ENCODE measurements at places on chromosomes 6 and 20.

GRCh38 chr6:170295510-170296422 is 4.9 kb upstream of the DLL1 start:
- DNase-seq = peak; percentile 54

- no peak for DNase-seq
These were observed 1.0 kb upstream of the APMAP start for GRCh38 chr20:24993337-24994185.

- DNase-seq = no peak
These were observed 209.5 kb upstream of the SMLR1 start for GRCh38 chr6:130617658-130618057.

DNA sequence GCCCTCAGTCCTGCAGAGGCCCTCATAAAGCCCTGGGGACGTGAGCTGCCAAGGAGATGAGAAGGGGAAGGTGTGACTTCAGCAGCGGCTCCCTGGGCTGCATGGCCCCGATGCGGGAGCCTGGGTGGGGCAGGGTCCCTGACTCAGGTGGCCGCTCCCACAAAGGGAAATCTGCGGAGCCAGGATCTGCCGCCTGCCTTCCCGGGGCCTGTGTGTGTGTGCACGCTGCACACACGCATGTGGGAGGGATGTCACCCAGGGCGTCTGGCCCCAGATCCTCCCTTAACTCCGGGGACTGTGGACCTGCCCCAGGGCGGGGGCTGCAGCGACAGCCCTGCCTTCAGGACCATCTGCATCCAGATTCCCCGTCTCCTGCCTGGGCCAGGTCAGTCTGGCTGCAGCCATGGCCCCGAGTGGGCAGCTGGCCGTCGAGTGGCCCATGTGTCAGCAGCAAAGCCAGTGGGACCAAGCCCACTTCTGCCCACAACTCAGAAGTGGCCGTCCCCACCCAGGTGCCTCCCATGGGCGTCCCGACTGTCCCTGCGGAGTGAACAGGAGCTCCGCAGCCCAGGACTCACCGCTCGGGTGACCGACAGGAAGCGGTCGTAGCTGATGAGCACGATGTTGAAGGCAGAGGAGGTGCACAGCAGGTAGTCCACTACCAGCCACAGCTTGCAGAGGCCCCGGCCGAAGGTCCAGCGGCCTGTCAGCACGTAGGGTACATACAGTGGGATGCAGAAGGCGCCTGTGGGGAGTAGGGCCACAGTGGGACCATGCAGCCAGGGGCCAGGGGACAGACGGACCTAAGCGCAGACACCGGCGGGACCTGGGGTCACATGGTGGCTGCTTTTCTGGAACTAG is 1.9 kb downstream of the HRH3 start:
- DNase-seq = no peak

DNA sequence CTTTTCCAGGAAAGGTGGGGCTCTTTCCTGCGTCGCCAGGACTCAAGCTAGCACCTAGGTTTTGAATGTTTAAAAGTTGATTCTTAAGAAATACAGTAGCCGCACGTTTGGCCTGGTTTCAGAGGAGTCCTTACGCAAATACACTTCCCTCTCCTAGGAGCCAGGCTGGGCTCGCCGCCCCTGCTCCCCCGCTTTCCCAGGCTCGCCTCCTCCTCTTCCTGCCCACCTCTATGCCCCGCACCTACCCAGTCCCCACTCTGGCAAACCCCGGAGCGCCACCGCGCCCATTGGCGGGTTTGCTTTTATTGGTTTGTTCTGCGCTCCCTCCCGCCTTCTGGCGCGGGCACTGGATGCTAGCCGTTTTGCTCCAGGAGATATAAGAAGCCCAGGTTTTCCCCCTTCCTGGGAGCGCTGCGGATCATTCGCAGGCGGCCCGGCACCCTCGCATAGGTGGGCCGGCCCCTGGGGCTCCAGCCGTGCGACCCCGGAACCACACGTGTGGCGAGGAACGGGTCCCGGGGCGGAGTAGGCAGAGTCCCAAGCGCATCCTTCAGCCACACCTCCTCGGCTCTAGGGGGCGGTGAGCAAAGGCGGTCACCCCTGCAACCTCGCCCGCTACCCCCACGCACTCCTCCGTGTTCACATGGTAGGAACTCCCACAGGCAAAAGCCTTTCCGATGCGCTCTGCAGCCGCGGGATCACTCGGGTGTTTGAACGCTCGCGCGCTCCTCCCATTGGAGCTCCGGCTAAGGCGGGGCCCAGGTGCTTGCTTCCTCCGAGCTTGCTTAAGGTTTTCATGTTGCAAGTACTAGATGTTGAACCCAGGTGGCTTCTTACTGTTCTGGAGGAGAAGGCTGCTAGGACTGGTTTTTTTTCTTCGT is 119.0 kb downstream of the RTN4IP1 start:
- DNase-seq = peak; percentile 60

- no peak for DNase-seq
These were observed 60.3 kb upstream of the PRELID3B start for GRCh38 chr20:59102841-59103299.

GRCh38 chr6:19337101-19337500 is 500.1 kb upstream of the ID4 start:
- DNase-seq = no peak

GRCh38 chr6:170165471-170166117 is 125.3 kb downstream of the DLL1 start:
- no peak for DNase-seq

DNA sequence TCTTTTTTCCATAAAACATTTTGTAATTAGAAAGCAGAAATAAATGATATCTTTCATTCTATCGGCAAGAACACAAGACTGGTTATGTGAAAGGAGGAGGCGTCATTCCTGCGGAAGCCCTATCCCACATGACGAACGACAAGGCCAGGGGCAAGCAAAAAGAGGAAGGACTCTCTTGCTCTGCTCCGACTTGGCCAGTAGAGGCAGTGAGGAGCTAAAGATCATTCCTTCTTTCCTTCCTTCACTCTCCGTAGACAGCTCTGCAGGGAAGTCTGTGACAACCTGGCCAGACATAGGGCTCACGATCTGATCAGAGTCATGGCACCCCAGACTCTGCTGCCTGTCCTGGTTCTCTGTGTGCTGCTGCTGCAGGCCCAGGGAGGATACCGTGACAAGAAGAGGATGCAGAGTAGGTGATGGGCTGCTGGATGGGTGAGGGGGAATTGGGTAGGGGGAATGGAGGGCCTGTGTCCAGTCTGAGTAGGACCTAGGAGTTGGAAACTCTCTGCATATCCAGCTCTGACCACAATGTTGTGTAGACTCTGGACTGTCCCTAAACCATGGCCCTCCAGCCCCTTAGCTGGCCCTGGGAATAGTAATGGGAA is at the start of gene WFDC10A:
TSS of gene WFDC10A (plus strand) at position 244 of the 605 bp plus-strand sequence. CDS start at position 319, 75 bp downstream.
- peak; percentile 1 for DNase-seq

- DNase-seq = no peak
These were observed 37.7 kb upstream of the RAB22A start for GRCh38 chr20:58271606-58272351.

DNA sequence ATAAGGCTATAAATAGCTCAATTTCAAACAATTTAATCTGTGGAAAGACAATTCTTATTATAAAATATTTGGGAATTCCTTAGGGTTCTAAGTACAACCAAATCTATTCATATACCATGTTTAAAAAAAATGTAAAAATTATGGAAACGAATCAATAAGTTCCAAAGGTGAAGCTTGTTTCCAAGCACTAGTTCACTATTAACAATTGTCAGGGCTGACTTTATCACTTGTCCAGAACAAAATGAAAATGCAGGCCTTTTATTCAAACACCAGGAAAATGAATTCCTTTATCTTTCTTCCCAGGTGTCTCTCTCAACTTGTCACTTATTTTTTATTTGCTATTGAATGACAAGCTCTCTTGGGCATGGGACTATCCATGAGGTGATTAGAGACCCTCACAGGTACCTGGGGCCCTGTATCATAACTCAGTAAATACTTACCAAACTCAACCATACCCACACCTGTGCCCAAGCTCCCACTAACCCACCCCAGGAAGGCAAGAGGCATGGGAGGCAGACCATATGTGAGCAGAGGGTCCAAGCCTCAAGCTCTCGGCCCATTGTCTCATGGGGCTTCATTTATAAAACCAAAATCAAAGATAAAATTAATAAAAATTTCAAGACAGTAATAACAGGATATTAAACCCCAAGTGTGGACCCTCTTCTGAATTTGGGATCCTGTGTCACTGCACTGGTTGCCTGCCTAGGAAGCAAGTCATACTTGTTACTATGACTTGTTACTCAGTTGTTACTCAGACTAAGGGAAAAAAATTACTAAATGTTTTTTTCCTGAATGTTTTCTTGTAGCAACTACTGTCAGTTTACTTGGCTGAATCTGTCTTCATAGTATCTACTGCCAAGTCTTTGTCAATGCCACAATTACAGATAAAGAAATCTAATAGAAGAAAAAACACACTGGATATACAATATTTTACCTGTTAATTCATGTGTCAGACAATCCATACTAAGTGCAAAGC is 54.7 kb downstream of the PTPRK start:
- DNase-seq = no peak

DNA sequence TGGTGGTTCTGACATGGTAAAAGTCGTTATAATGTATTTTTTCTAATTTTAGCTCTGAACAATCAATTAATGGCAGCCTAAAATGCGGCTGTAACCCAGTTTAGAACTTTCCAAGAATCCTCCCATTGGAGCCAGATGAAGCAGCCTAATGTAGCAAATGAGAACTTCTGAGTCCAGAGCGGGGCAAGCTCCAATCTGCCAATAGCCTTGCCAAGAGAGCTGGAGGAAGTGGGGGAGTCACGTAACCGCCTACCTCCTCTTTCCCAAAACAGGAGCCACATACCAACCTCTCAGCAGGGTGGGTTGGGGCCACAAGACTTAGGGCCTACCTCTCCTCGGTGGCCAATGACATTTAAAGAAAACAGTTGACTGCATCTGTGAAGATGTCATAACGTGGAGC is 230.6 kb downstream of the SOD2 start:
- DNase-seq = no peak

DNA sequence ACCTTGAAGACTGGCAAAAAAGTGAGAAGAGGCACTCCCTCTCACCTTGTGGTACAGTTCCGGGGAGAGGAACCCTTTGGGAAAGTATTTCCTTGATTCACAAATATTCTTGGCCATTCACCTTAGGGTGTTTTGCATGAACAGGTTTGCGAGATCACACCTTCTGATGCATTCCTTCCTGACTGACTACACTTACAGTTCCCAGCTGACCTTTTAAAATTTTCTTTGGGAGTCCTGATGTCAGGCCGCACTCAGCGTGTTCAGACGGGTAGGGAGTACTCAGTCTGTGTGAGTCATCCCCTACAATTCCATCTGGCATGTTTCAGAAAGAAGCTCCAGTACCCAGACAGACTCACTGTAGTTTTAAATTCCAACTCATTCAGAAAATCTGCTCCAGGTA is 1.7 kb downstream of the ADGRF4 start:
- no peak for DNase-seq

GRCh38 chr6:29759457-29759856 is 36.2 kb downstream of the HLA-F start:
- DNase-seq = no peak

GRCh38 chr6:158290659-158291058 is 21.6 kb upstream of the TULP4 start:
- peak; percentile 27 for DNase-seq

DNA sequence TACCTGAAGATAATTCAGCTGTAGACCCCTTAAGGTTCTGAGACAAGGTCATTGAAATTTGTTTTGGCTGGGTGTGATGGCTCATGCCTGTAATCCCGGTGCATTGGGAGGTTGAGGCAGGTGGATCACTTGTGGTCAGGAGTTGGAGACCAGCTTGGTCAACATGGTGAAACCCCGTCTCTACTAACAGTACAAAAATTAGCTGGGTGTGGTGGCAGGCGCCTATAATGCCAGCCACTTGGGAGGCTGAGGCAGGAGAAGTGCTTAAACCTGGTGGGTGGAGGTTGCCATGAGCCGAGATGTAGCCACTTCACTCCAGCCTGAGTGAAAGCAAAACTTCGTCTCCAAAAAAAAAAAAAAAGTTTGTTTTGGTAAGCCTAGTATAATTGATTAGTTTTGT is 11.0 kb downstream of the SRSF3 start:
- no peak for DNase-seq

- no peak for DNase-seq
These were observed 58.3 kb downstream of the SERAC1 start for GRCh38 chr6:158109748-158110147.

GRCh38 chr20:59661153-59661552 is 56.8 kb downstream of the PHACTR3 start:
- no peak for DNase-seq

DNA sequence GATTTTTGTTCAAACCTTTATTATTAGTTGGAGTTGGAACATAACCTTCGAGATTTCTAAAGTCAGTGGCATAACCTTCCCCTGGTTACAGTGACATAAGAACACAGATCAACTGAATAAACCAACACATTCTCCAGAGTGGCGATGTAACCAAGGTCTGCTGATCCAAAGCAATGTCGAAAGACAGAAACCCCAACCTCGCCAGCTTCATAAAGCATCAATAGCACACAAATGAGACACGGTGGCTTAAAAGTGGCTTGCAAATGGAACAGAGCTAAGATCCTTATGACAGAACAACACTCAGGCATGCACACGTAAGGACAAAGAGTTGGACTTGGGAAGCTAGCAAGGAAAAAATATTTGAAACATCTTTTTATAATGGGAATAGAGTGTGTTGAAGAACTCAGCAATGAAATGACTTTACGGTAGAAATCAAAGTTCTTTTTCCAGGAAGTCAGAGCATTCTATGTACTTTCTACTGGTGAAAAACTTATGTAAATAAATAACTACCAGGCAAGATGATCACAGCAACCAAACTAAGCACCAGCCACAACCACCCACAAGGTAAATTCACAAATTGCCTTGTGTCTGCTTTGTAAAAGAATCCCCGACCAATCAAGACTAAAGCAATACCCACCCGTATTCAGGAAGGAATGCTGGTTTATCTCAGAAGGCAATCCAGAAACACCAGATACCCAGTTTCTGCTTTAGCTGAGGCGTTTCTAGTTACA is 61.0 kb upstream of the NHSL1 start:
- DNase-seq = no peak

- no peak for DNase-seq
These were observed 289.6 kb downstream of the PREX1 start for GRCh38 chr20:48538058-48538825.

DNA sequence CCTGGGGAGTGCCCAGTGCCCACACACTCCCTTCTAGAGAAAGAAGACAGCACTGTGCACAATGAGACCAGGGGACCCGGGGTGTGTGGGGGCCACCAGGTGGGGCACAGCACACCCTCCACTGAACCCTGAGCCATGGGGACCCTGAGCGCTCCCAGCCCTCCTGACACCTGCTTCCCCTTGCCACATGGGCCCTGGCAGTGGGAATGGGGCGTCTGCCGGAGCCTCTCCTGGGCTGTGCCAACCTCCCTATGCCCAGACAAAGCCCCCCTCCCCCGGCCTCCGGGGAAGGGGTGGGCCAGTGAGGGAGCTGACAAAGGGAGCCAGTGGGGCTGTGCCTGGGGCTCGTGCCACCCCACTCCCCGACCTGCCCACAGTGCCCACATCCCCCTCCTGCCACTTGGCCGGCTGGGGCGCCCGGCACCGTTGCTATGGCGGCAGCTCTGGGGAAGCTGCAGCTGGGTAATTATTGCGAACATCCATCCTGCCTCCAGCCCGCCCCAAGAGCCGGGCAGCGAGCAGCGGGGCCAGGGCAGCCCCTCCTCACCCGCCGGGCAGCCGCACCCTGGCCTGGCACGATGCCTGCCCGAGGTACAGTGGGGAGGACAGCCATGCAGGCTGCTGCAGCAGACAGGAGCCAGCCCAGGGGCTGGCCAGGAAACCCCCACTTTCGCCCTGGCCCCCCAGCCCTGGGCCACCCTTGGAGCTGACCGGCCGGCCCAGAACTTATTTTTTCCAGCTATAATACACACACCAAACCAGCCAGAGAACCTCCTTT is 41.9 kb upstream of the NOL4L start:
- DNase-seq = no peak

Measured in activated T-cell treated with anti-CD3 and anti-CD28 coated beads for 4 hours (primary cell).